ENCODE measurements at places on chromosomes 7 and 10.

DNA sequence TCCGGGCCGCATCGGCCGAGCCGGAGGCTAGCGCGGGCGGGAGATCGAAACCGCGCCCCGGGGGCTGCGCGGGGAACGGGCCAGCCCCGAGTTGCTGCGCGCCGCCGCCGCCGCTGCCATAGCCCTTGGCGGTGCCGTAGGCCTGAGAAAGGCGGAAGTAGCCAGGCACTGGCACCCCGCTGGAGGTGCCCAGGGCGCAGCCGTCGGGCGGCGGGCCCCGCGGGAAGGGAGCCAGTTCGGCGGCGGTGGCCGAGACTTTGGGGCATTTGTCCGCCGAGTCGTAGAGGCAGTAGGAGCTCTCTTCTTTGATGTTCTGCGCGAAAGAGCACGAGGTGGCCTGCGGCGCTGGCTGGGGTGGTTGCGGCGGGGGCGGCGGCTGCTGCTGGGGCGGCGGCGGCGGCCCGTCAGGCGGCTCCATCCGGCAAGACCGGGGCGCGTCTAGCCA, 587 bp downstream of the HOXA10 start:
- DNase-seq, result no peak

- DNase-seq, result no peak
These were observed 336.8 kb downstream of the DNAJB6 start for GRCh38 chr7:157673573-157673972.

GRCh38 chr7:158489462-158490155, 98.0 kb downstream of the PTPRN2 start:
- DNase-seq, result no peak

DNA sequence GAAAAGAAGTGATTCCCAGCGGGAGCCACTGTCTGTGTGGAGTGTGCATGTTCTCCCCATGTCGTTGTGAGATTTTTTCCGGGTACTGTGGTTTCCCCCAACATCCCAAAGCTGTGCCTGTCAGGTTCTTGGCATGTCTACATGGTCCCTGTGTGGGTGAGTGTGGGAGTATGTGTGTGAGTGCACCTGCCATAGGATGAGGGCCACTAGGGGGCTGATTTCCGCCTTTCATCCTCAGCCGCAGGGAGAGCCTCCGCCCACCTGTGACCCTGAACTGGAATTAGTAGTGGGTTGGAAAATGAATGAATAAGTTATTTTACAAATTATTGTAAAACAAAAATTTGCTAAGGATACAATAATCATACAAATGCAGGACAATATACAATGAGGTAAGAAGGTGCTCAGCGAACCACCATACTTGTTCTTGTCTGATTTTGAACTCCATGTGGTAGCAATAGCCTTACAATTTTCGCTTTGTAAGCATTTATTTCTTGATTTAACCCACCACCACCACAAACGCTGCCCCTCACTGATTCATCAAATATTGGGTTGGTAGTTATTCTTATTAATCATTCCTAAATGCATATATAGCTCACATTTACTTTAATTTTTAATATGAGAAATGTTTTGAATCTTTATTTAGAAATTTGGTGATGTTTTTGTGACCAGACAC, 641.2 kb upstream of the VSTM2A start:
- DNase-seq, result no peak

GRCh38 chr10:71681977-71682376, 37.6 kb downstream of the C10orf105 start:
- DNase-seq, result no peak

DNA sequence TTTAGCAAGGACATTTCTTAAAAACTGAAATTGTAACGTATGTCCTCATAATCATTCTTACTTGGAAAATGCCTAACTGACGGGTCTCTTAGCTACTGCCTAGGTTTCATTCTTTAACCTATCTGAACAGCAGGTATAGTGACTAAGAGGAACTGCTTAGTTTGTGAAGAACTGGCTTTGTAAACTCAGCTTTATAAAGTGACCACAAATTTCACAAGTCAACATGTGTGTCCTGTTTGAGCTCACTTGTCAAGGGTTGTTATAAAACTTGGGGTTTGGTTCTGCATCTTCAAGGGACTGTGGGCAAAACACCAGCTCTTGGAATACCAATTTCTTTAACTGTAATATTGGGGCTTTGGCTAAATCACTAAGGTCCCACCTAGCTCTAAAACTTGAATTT, 32.2 kb downstream of the MRPS33 start:
- DNase-seq, result no peak

GRCh38 chr10:86071758-86072157, 294.8 kb downstream of the GRID1 start:
- no peak for DNase-seq

DNA sequence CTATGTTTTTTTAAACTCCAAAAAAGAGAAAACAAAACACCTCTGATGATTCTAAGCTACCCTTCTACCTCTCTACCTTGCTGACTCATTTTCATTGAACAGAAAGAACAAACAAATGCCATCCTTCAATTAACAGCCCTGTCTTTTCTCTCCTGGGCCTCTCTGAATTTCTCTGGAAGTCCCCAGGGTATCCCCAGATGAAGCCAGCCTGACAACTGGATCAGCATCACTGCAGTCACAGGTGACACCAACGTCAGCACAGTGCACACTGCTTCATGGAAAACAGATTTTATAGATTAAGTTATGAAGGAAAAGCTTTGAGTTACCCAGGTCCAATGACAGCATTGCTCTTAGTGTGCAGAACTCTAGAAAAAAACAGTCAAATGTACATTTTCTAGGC, 5.7 kb downstream of the HUS1 start:
- no peak for DNase-seq

DNA sequence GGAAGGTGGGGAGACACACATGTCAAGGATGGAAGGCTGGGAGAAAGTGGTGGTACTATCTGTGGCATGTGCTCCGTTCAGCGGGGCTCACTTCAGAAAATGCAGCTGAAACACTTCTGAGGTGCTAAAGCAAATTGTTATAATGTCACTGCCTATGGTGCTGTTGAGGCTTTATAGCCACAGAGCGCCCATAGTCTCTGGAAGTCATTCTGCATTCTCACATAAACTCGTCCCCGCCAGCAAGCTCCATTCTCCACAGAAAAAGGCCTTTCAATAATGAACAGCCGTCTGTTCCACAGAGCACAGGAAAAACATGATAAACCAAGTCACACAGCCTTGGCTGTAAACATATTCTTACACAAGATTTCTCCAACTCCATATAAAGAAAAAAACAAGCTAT, 131.9 kb downstream of the TAX1BP1 start:
- no peak for DNase-seq

DNA sequence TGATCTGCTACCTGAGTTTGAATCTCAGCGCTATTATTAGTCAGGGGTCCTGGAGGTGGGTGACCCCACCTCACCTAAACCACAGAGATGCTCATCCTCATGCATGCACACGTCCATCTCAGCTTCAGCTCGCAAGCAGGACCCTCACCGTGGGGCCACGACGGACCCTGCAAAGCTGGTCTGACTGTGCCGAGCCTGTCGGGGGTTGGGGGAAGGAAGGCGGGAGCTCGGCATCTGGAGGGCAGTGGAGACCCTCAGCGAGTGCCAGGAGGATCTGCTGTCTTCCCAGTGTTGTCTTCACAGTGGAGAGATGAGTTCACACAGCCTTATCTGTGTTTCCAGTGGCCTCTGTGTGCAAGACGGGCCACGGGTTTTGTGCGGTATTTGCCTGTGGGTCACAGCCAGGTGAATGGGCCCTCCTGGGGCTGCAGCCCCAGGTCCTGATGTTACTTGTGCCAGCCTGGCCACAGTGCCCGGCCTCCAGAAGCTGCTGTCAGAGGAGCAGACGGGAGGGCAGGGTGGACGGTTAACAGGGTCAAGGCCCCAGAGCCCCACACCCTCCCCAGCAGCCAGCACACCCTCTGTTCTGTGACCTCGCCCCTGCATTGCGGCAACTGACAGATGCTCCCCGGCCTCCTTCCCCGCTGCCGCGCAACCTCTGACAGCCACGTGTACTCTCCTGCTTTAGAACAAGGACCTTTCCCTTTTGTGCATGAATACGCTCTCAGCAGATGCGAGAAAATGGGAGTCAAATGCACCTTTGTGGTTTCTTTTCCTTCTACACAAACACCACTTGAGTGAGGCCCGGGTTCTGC, 528.8 kb downstream of the DNAJB6 start:
- no peak for DNase-seq

DNA sequence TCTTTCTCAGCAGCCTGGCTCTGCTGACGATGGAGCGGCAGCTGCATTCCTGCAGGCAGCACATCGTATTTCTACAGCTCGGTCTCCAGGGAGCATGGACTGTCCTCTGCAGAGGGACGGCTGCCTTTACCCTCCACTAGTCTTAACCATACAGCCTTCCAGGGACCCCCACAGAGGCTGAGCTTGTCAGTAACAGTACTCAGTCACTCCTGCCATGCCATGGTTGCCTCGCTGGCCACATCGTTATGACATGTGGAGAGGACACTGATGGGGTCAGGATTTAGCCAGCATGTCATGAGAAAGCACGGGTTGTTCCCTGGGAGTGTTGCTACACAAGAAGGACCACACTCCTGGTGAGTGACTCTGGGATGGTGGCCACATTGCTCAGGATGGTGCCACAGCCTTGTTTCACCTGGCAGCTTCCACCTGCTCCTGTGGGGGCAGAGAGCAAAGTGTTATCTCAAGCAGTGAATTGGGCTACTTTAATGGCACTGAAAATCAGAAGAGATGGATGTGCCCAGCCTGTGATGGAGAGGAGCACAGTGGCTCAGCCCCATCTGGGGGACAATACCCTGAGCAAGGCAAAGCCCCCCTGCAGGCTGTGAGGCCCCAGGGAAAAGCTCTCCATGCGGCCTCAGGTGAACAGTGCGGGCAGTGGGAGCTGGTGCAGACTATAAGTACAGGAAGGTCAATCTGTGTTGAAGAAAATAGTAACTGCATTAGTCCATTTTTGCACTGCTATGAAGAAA, 443.9 kb downstream of the TCERG1L start:
- no peak for DNase-seq

- no peak for DNase-seq
These were observed at the start of gene GRB10 for GRCh38 chr7:50782375-50783208. Gene GRB10 (minus strand): TSS chr7:50782896. CDS start chr7:50732322, 50,574 bp downstream.

- DNase-seq, result peak; percentile 23
These were observed 921.5 kb downstream of the NRG3 start for GRCh38 chr10:82796510-82796909.

GRCh38 chr10:11064832-11065231, 47.2 kb downstream of the CELF2 start:
- DNase-seq, result no peak

DNA sequence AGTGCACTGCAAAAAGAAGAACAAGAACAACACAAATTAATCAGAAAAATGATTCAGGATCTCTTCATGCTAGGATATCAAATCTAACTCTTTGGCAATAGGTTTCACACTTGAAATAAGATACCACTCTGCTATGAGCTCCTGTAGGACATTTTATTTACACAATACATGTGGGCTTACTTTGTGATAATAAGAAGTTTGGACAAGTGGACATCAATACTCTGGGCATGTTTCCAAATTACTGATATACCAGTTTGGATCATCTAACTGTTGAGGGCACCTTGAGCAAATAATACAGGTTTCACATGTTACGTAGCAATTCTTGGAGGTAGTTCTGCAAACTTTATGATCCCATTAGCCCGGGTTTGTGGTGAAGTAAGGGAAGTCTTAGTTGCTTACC, 59.8 kb downstream of the CPVL start:
- DNase-seq, result no peak

DNA sequence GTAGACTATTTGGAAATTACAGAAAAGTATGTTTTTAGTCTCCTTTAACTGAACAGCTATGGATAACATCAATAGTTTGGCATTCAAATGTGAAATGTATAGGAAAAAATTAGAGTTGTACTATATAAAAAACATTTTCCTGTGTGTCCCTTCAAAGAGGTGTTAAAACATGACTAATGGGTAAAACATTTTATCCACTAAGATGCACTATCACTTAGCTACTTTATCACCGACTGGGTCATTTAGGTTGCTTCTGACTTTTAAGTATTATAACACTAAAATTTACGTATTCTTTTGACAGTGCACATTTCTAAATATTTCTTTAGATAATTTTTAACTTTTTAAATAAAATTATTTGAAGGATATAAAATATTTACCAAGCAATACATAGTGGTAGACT, 77.6 kb downstream of the UBE2H start:
- DNase-seq, result no peak

All from astrocyte (in vitro differentiated cells and primary cell).